ENCODE measurements at places on chromosomes 12 and 14.

DNA sequence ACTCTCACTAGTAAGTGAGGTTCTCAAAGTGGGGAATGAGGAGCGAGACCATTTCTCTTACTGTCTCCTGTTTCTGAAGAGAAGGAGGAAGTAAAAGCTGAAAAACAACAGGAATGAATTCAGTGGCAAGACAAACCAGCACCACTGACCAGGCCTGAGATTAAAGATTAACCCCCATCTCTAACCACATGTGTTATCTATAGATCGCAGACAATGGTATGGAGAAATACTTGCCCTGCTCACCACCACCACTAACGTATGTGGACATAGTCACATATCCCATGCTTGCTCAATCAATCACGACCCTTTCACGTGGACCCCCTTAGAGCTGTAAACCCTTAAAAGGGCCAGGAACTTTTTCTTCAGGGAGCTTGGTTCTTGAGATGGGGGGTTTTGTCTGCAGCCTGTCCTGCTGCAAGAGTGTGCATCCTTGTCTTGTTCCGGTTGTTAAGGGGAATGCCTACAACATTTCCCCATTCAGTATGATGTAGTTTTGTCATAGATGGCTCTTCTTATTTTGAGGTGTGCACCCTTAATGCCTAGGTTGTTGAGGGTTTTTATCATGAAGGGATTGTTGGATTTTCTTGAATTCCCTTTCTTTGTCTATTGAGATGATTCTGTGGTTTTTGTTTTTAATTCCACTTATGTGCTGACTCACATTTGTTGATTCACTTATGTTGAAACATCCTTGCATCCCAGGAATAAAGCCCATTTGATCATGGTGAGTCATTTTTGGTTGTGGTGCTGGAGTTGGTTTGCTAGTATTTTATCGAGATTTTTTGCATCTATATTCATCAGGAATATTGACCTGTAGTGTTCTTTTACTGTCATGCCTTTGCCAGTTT, 698.8 kb upstream of the LMO3 start:
- DNase-seq, result peak; percentile 30

DNA sequence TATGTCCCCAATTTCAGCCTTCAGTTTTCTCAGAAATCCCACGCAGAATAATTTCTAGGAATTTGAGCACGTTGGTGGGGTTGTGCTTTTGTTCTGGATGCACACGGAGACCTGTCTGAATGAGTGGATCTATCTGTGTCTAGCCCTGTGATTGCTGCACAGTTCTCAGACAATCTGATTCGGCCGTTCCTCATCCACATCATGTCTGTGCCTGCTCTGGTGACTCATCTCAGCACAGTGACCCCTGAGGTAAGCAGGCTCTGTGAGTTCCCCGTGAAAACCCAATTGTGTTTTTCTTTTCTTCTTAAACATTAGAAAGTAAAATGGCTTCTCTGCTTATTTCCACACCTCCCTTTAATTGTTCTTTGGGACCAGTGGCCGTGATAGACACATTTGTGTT, 20.2 kb downstream of the UBE3B start:
- DNase-seq, result no peak

DNA sequence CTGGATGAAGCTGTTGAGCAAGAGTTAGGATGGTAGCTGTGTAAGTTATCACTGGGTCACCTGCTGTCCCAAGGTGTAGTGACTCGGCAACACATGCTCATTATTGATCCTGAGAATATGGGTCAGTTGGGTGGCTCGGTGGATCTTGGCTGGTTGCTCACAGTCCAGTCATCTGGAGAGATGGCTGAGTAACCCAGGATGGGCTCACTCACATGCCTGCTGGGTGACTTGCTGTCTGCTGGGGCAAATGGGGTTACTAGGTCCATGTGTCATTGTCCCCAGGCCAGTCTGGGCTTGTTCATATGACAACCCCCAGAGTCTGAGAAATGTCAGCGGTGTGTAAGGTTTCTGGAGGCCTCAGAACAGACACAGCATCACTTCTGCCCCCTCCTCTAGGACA, 69.5 kb downstream of the SLC15A4 start:
- DNase-seq, result no peak

GRCh38 chr12:95611676-95612309, 60.5 kb upstream of the USP44 start:
- no peak for DNase-seq

GRCh38 chr14:68464711-68465110, 328.2 kb downstream of the ZFP36L1 start:
- DNase-seq, result no peak

GRCh38 chr12:52244615-52244994, 11.6 kb downstream of the KRT7 start:
- no peak for DNase-seq

GRCh38 chr14:82755476-82755875, 1221.8 kb upstream of the SEL1L start:
- no peak for DNase-seq

- no peak for DNase-seq
Observed at GRCh38 chr14:74754157-74754556, 9.0 kb upstream of the YLPM1 start.

DNA sequence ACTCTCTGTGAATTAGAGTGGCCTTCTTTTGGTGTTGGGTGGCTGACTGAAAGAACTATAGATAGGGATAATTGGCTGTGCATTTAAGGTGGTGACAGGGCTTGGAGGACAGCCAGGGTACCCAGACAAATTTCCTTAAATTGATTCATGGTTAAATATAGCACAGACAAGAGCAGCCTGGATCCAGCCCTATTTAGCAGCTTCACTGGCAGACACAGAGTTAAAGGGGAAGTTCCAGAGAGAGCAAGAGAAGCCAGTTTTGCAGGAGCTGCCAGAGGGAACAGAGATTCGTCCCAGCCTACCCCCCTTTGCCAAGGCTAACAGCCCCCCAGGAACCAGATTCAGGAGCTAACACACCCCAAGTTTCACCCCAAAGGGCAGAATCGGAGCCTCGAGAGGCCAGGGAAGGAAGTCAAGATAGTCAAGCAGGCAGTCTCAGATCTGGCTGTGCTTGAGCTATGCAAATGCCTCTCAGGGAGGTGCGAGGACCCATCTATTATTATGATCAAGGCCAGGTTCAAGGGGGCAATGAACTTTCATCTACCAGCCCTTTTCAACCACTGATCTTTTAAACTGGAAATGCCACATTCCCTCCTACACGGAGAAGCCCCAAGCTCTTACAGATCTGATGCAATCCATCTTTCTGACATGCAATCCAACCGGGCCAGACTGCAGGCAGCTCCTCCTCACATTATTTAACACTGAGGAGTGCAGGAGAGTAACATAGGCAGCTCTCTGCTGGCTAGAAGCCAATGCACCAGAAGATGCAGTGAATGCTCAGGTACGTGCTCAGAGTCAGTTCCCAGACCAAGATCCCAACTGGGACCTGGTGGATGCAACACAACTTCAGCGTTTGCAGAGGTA, 58.2 kb downstream of the DHRS2 start:
- DNase-seq, result peak; percentile 27

- DNase-seq, result no peak
Observed at GRCh38 chr12:55906056-55906455, 21.6 kb downstream of the PYM1 start.

DNA sequence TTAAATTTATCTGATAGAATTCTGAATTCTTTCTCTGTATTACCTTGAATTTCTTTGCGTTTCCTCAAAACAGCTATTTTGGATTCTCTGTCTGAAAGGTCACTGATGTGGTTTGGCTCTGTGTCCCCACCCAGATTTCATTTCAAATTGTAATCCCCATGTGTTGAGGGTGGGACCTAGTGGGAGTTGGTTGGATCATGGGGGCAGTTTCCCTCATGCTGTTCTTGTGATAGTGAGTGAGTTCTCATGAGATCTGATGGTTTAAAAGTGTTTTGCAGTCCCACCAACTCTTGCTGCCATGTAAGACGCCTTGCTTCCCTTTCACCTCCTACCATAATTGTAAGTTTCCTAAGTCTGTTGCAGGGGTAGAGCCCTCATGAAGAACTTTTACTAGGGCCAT, 34.1 kb upstream of the OR6J1 start:
- no peak for DNase-seq

Data from hematopoietic multipotent progenitor cell treated with erythropoietin and hydrocortisone succinate and interleukin-3 and kit ligand, for 4 days (in vitro differentiated cells).